HS-5 (cell line): ENCODE measurements at places on chromosomes 5 and 9.

DNA sequence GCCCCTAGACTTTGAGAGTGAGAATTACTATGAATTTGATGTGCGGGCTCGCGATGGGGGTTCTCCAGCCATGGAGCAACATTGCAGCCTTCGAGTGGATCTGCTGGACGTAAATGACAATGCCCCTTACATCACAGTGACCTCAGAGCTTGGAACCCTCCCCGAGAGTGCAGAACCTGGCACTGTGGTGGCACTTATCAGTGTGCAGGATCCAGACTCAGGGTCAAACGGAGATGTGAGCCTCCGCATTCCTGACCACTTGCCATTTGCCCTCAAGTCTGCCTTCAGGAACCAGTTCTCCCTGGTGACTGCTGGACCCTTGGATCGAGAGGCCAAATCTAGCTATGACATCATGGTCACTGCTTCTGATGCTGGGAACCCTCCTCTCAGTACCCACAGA lies 1.3 kb downstream of the PCDHGC4 start:
- DNase-seq = no peak

- no peak for DNase-seq
Observed at GRCh38 chr9:128113526-128114325, 13.8 kb downstream of the PTGES2 start.

DNA sequence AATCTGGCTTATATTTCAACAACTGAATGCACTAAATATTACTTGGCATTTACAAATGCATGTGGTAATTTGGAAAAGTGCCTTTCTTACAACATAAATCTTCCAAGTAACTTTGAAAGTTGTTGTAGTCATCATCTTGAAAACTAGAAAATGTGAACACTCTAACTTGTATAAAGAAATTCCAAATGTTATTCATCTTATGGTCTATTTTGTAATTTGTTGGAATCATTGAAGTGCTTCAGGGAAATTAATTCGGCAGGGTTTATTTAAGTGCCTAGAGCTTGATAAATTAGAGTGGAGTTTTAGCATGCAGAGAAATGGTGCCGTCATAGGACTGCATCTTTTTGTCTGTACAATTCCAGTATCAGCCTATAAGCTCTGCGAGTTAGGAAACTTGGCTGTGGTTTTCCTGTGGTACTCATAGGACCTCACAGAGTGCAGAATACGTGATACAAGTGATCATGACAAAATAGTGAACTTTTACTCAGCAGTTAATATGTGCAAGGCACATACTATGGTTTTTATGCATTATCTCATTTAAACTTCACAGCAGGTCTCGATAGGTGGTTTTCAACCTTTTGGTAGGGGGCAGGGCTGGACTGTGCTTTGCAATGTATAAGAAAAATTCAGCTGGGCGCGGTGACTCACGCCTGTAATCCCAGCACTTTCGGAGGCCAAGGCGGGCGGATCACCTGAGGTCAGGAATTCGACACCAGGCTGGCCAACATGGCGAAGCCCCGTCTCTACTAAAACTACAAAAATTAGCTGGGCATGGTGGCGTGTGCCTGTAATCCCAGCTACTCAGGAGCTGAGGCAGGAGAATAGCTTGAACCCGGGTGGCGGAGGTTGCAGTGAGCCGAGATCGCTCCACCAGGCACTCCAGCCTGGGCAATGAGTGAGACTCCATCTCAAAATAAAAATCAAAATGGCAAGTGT lies 79.6 kb downstream of the RAI14 start:
- DNase-seq = no peak

GRCh38 chr5:150044329-150044681 lies 42.0 kb downstream of the CSF1R start:
- no peak for DNase-seq

- DNase-seq = no peak
Observed at GRCh38 chr9:127132921-127133647, 10.6 kb upstream of the ANGPTL2 start.

DNA sequence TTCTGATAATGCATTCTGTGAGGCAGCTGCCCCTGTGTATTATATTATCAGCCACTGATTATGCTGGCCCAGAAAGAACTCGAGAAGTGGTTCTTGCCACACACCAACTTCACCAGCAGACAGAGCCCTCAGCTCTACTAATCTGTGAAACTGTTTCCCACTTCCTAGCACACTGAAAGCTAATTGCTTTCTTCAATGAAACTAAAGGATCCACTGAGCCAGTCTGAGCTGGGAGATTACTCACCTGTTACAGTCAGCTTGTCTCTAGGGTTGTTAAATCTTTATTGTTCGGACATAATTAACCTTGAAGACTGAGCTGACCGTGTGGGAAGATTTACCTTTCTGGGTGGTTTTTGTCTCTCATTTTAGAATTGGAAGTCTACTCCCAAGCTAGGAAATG lies 263.2 kb downstream of the KCTD16 start:
- DNase-seq = no peak

DNA sequence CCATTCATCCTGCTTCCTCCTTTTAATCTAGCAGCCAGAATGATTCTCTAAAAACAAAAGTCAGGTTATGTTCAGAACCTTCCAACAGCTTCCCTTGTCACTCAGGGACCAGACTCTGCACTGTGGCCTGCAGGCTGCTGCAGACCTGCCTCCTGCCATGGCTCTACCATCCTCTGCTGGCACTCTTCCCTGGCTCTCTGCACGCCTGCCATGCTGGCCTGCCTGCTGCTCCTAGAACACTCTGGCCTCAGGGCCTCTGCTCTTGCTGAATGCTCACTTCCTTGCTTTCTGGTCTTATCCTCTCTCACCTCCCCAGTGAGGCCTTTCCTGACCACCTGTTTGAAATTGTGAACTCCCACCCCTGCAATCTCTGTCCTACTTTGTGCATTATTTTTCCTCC lies 149.4 kb downstream of the CD180 start:
- no peak for DNase-seq

DNA sequence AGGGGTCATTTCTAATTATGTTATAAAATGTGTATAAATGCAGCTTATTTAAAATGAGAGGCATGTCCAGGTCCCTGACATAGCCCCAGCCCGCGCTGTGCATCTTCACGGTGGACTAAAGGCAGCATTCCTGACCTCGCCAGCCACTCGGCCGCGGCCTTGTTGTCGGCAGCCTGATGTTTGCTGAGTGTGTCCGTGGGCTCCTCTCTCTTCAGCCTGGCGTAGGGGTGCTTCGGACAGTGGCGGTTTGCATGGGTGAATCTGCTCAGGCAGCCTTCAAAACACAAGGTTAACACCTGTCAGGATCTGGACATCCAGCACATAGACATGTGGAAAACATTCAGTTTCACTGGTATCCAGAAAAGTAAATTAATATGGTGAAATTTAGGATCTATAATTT lies 8.8 kb upstream of the SLC35D2 start:
- DNase-seq = no peak

GRCh38 chr5:143213851-143214363 lies 189.6 kb downstream of the NR3C1 start:
- DNase-seq = no peak

GRCh38 chr9:93673839-93674334 lies 97.5 kb downstream of the PHF2 start:
- DNase-seq = no peak

GRCh38 chr9:128362774-128363173 lies 8.4 kb upstream of the URM1 start:
- no peak for DNase-seq

- DNase-seq = no peak
Observed at GRCh38 chr5:53782620-53783019, 222.2 kb downstream of the NDUFS4 start.

DNA sequence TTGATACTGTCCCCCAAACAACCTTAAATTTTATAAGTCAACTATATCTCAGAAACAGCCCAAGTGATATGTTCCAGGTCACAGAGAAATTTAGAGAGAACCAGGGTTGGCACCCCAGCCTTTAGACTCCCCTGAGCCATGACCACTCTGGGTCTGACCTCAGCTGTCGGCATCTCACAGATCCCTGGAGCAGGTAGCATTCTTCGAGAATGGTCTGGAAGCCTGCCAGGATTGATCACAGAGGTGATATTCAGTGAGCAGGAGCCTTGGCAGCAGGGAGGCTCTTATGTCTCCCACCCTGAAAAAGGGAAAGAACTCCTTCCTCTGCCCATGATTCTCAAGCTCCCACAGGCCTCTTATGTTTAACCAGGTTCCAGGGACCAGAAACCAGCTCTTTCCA lies 58.2 kb downstream of the PLK2 start:
- no peak for DNase-seq

- no peak for DNase-seq
Observed at GRCh38 chr9:105148328-105149006, 96.0 kb upstream of the SLC44A1 start.

- DNase-seq = peak; percentile 94
Observed at GRCh38 chr5:86909418-86910295, 291.9 kb downstream of the COX7C start.

DNA sequence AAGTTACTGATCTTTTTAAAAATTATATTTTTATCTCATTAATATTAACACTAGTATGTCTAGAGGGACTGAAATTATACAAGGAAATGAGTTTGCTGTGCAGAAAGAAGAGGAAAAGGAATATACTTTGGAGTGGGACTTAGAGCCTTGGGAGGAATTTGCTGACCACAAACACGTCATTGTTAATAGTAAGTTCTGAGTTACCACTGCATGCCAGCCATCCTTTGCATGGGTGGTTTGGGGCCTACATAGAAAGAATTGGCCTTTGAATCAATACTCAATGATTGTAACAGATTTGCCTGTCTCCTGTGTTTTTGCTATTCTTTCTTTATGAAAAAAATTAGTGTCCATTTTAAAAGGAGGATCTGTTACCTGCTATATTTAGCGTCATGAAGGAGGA lies 232.6 kb upstream of the TNC start:
- DNase-seq = no peak

DNA sequence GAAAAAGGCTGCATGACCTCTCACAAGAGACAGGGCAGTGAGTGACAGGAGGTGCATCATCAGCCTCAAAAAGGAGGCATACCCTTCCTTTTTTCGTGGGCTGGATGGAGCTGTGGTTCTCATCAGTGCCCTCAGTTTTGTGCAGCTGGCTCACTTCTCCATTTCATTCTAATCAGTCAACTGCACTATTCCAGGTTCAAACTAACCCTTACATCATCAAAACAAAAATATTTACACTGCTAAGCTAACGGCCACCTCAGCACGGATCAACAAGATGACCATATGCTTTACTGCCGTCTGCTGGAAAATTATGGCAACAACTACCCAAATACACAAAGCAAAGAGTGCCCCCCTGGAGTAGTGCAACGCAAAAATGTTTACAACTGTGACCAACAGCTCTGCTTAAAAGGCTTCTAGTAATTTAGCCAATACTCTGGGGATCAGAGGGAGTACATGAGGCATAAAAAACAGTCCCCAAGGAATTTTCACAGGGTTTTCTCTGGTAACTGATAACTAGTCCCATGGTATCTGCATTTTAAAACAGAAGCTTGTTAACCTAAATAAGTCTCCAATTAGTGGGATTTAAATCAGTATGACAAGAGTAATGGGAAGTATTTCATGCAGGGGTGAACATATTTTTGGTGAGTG lies 10.8 kb downstream of the KCNV2 start:
- no peak for DNase-seq

GRCh38 chr5:142316681-142317080 lies 8.1 kb downstream of the SPRY4 start:
- no peak for DNase-seq

GRCh38 chr5:122286541-122286940 lies 25.5 kb upstream of the SNCAIP start:
- DNase-seq = no peak

DNA sequence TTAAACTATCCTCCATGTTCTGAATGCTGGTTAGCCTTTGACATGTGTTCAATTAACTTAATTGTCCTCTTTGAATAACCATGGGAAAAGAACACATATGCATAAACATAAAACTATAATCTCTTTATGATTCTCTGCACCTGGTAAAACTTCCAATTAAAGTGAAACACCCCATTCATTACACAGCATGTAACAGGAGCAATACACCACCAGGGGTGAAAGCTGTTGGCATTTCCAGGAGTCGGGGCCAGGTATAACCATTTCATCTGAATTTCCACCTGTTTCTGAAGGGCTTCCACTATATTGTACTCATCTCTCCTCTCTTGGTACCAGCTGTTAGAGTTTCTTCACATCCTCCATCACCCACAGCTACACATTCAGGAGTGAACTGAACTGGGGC lies 303.8 kb downstream of the EDIL3 start:
- no peak for DNase-seq

DNA sequence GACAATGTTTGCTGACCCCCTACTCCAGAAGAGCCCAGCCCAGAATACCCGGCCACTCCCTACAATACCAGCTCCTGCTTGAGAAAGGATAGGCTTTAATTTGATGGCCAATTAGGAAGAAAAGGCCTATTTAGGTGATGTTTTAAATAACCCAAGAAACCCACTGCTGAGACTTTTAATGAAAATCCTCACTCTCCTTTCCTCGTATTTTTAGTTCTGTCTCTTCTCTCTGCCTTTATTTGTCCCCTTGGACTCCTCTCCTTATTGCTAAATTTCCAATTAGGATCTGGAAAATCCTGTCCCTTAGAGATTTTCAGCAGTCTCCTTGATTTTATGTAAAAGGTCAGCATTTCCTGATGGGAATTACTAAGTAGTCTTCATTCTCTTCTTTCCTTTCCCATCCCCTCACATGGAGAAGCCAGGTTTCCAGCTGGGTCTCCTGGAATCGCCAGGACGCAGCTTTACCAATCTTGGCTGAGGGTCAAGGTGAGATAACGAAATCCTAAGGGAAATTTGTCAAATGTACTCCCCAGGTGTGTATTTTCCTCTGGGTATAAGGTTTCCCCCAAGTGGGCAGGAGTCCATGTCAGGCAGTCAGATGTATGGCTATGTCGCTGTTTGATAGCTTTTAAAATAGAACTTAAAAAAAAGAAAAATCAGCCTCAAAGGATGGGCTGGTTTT lies 11.7 kb downstream of the STC2 start:
- DNase-seq = no peak

DNA sequence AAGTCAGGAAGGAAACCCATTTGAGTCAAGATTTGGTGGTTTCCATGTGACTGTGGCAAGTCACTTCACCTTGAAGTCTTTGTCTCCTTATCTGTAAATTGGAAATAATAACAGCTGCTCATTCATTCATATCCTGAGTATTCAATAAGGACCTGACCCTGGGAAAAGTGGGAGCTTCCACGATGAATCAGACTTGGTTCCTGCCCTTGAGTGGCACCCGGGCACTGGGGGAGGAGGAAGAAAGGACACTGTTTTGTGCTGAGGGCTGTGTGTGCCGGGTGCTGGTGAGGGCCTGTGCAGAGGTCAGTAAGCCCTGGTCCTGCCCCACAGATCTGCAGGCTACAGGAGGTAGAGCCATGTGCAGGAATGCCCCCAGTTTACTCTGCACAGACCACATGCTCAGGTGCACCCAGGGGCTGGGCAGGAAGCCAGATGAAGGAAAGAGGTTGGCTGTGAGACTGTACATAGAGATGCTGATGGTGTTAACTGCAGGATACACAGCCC lies 6.8 kb downstream of the NDST1 start:
- peak; percentile 71 for DNase-seq

- DNase-seq = no peak
Observed at GRCh38 chr9:106286249-106286648, 576.7 kb upstream of the ZNF462 start.
